ENCODE measurements at places on chromosomes 12 and 14.

- DNase-seq: no peak
These were observed 113.8 kb upstream of the FOXG1 start for GRCh38 chr14:28652782-28653181.

- peak; percentile 71 for DNase-seq
These were observed 56.6 kb downstream of the SH2B3 start for GRCh38 chr12:111462210-111462769.

GRCh38 chr12:19970116-19970515 is 398.2 kb upstream of the PDE3A start:
- no peak for DNase-seq

DNA sequence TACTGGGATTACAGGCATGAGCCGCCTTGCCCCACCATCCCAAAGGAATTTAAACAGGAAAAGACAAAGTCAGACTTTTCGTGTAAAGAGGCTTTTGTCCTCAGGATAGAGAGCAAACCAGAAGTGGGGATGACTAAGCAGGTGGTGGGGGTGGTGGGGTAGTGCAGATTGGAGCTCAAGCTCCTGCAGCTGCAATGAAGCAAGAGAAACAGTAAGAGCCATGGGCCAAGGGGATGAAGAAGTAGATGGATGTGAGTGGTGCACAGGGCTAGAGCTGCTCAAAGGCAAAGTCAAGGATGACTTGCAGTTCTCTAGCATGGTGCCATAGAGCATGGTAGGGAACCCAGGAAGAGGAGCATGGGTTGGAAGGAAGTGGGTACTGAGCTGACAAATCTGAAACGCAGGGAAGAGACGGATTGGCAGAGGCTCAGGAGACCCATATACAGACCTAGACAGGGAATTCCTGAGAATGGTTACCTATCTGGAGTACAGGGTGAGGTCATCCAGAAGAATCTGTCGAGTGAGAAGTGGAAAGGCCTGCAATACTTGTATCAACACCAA is 11.4 kb upstream of the RNF34 start:
- DNase-seq: peak; percentile 48

- DNase-seq: no peak
These were observed 207.8 kb downstream of the C12orf42 start for GRCh38 chr12:103288016-103288415.

GRCh38 chr12:24360907-24361306 is 411.4 kb upstream of the SOX5 start:
- DNase-seq: no peak

- no peak for DNase-seq
These were observed 2.6 kb upstream of the SLC39A2 start for GRCh38 chr14:20996521-20996920.

DNA sequence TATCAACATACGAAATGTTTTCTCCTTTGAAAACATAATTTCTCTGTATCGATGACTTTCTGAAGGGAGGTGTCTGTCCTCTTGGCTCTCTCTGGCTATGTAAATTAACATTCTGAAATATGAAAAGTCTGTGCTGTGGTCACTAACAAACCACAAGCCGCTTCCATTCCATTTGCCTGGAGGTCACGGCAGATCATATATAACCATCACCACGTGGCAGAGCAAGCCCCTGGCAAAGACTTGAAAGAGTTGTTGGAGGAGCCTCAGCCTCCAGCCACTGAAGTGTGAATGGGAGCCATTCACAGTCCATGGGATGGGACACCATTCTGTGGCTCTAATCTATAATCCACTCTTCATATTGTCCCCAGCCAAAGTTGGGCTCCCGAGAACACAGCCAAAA is 39.6 kb downstream of the CDKL1 start:
- no peak for DNase-seq

DNA sequence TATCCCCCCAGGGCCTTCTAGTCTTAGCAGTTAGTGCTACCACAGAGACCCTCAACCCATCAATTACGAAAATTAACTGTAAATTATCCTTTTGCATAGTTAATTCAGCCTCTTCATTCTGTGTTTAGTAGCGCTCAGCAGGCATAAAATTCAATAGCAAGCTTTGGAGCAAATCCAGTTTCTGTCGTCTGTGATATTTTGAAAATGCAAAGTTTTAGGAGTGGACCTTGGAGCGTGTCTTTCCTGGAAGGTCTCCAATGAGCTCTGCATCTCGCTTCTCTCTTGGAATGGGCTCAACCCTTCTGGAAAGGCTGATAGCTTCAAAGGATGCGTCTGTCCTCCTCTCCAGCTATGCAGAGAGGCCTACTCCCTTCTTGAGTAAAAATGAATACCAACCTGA is 222.9 kb downstream of the SLC15A4 start:
- DNase-seq: no peak

GRCh38 chr12:66194122-66194521 is 5.1 kb downstream of the IRAK3 start:
- peak; percentile 21 for DNase-seq

GRCh38 chr12:128519426-128519825 is 252.5 kb downstream of the TMEM132C start:
- no peak for DNase-seq

DNA sequence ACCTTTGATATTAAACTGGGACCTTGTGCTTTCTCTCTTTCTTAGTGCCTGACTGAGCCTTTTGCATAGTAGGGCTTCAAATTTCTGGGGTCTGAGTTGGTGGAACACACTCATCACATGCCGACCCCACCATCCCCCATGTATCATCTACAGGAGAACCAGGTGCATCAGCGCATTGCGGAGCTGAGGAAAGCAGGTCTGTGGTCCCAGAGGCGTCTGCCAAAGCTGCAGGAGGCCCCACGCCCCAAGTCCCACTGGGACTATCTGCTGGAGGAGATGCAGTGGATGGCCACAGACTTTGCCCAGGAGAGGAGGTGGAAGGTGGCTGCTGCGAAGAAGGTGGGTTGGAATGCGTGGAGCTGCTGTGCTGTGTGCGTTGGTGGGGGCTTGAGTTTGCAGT is 37.8 kb downstream of the EP400 start:
- DNase-seq: no peak

GRCh38 chr14:83975841-83976770 is 1553.8 kb upstream of the FLRT2 start:
- DNase-seq: no peak

- DNase-seq: no peak
These were observed 138.3 kb downstream of the ST8SIA1 start for GRCh38 chr12:22196236-22196635.

GRCh38 chr14:46840944-46841720 is 189.6 kb upstream of the RPL10L start:
- no peak for DNase-seq

- no peak for DNase-seq
These were observed 325.8 kb upstream of the OR4E1 start for GRCh38 chr14:21999402-21999801.

DNA sequence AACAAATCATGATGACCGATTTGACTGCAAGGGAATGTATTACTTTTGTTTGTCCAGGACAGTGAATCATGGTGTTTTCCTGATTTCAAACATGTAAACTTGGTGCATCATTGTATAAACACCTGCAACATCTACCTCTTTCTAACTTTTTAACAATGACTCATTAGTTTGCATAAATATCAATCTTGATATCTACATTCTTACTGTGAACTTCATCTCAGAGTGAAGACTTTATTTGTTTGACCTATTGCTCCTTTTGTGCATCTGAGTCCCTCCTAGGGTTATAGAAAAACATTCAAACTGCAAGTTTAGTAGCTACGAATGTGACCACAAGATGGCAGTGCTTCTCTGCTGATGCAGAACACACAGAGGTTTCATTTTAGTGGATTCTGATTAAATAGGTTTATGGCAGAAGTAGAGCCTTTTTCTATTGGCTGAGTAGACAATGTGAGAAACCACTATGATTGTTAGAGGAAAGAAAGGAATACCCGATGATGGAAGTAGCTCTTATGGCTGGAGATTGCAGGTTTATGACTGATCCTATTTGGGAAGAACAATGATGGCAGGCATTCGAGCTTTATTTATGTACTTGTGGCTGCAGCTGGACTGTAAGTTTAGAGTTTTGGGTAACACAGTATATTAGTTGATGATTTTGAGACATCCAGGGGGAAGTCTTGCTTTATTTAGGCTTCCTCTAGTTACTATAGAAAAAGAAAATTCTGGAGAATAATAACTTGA is 244.2 kb upstream of the OR4E1 start:
- DNase-seq: peak; percentile 61

DNA sequence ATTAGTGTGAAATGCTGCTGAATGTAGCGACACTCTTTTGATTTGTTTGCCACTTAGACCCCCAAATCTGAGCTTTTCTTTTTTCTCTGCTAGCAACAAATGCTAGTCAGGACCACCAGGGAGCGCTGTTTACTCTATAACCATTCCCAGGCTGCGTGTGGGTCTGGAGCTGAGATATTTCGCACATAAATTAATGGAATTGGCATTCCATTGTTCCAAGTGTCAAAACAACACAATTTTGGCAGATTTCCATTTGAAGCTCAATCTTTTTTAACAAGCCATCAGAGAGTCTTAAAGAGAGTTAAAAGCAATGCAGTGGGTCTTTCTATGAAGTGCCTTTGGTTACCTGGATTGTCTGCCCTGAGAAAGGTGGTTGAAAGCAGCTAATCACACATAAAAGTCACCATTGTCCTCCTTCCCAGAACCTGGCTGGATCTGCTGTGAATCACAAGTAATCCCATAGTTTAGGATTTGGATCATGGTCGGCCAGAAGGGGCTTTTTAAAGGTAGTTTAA is 7.4 kb upstream of the TMEM132C start:
- DNase-seq: peak; percentile 22

GRCh38 chr14:34227834-34228649 is 234.0 kb downstream of the SPTSSA start:
- DNase-seq: peak; percentile 66

DNA sequence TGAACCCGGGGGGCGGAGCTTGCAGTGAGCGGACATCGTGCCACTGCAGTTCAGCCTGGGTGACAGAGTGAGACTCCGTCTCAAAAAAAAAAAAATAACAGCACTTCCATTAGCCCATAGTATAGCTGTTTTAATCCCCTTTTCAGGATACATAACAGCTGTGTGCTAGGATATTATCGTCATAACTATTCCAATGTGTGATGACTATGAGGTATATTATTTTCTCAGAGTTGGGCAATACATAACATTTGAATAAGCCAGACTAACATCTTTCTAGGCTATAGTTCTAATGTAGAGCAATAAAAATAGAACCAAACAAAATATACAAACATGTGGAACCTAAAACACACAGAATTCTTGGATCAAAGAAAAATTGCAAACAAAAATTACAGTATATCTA is 57.1 kb downstream of the MARK3 start:
- DNase-seq: no peak

DNA sequence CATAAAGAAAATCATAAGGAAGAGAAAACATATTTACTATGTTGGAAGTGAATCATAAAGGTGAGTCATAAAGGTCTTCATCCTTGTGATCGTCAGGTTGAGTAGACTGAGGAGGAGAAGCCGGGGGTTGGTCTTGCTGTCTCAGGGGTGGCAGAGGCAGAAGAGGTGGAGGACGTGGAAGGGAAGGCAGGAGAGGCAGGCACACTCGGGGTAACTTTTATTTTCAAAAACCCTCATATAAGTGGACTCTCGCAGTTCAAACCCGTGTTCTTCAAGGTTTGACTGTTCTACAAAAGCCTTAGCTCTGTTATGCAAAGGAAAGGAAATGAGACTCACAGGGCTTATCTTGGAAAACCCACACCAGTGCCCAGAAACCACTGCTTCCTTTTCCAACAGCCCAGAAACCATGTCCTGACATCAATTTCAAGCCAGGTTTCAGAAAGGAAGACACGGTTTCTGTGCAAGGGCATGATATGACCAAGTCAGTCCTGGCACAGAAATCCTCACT is 14.0 kb downstream of the SMCO2 start:
- DNase-seq: peak; percentile 71

- no peak for DNase-seq
These were observed 6.3 kb downstream of the YBX3 start for GRCh38 chr12:10716704-10717315.

DNA sequence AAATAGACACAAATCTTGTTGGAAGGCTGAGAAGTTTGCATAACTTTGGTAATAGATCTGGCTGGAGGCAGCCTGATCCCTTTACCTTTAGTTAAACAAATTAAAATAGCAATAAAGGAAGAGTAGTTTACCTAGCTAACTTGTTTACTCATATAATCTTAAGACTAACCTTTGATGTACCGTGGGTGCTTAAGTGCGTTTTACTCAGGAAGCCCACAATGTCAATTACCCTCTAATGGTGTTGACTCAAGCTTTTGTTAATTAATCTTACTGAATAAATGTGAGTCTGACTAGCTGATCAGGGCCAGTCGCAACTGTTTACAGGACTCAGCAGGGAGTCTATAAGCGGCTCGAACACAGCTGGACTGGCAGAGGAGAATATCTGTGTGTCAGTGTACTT is 51.5 kb downstream of the FAR2 start:
- DNase-seq: no peak

- no peak for DNase-seq
These were observed 68.6 kb downstream of the C12orf50 start for GRCh38 chr12:87960566-87960965.

GRCh38 chr14:77076113-77076631 is 21.9 kb upstream of the CIPC start:
- peak; percentile 49 for DNase-seq

DNA sequence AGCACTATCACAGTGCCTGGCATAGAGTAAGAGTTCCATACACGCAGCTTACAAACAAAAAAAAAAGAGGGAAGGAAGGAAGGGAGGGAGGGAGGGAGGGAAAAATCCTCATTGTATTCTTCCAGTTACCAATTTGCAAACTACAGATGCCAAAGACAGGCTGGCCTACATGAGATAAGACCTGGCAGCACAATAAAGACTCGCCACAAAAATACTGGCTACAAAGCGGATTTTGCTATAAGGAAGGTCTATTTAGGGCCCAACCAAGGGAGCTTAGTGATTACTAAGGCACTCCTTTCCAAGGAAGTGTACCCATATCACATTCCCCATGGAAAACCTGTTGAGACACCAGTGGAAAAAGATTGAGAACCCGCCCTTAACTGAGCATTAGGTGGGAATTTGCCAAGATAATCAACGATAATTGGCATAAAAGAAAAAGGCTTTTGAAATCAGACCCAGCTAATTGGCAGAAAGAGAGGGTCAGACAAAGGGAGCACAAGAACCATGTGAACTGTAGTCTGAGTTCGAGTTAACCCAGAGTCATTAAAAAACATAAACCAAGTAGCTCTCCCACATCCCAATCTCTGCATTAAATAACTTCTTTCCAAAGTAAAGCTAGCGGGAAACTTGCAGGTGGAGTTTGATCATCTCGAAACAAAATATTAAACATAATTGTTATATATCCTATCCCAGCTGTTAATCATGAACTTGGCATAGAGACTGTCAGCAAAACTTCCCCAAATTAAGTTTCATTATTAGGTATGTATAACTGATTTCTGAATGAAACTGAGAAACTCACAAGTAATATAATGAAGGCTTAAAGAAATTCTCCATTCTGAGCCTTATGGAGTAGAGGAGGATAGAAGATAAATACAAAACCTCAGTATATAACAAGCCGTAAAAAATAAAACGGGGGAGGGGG is 50.1 kb downstream of the PHLDA1 start:
- DNase-seq: peak; percentile 65

DNA sequence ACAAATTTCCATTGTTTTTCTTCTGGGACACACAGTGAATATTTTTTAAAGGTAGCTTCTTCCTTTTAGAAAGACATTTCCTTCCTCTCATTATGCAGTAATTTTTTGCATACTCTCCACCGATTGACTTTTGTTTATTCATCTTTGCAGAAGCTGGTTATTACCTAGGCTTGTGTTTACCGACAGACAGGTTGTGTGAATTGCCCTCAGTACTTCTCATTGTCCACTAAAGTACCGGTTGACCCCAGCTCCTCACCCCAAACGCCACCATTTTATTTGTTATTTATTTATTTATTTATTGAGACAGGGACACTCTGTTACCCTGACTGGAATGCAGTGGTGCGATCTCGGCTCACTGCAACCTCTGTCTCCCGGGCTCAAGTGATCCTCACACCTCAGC is 63.4 kb upstream of the MYL2 start:
- DNase-seq: no peak

- no peak for DNase-seq
These were observed 405.5 kb downstream of the MDGA2 start for GRCh38 chr14:47269756-47270492.
